ENCODE measurements at places on chromosomes 4 and X.

DNA sequence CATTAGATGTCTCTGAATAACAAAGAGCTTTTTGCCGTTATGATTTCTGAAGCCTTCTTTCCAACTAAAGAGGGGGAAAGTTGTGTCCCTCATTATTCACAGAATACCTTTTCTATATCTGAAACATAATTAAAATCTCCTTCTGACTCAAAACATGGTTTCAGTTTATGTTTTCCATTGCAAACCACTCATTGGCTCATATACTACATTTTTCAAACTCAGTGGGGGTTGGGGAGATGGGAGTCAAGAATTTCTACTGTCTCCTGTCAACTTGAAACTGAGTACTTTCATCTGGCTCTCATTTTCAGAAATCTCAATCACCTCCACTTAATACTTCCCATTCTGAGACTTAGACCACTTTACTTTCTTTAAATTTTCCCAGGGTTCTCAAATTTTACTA lies 1839.5 kb upstream of the PCDH10 start:
- no peak for DNase-seq

GRCh38 chrX:130893356-130894085 lies 9.5 kb downstream of the ENOX2 start:
- no peak for DNase-seq

GRCh38 chr4:113603911-113604310 lies 157.6 kb downstream of the CAMK2D start:
- no peak for DNase-seq

DNA sequence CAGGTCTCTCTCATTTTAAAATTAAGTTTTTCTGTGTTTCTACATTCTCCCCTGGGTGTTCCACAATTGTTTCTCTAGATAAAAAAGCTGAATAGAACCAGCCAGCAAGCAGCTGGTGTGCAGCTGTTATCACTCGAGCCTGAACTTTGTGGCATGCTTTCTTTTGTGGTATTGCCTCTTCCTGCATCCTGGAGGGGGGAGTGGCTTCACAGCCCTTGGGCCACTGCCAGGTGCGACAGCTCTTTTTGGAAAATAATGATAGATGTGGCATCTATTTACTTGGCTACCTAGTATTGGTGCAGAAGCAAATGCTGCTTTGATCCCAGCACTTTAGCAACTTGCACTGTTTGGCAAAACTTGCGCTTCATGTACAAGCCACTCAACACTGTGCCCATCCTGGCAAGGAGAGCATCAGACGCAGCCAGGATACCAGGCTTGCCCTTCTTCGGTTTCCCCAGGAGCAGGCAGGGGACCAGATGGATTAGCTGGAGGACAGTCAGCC lies 69.4 kb downstream of the HMGB2 start:
- DNase-seq = no peak

DNA sequence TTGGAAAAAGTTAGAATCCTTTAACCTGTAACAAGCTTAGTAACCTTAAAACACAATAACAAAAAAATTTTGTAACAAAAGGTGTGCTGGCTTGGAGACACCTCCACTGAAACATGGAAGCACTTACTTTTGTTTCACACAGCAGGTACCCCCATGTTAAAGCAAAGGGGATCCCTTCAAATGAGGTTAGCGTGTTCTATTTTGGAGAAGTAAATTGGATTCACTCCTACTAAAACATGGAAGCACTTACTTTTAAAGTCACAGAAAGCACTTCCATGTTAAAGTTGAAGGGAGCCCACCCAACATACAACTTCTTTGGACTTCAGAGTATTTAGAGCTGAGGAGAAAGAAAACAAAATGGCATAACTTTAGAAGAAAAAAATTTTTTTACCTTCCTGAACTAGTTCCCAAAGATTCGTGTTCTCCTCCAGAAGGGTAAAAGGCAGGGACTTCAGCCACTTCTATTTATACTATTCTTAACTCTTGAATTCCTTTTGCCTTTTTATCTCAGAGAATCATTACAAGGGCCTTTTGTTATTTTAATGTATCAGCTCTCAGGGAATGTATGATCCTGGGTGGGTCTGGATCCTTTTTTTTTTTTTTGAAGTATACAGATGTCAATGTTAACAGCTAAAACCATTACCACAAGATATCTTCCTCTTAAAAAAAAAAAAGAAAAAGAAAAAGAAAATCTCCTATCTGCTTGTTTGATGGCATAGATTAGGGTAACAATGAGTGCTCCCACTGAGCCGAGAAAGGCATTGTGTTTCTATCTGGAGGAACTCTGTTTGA lies 11.5 kb downstream of the LARP7 start:
- DNase-seq = no peak

- DNase-seq = peak; percentile 36
Observed at GRCh38 chrX:136157187-136157586, 9.9 kb downstream of the FHL1 start.

DNA sequence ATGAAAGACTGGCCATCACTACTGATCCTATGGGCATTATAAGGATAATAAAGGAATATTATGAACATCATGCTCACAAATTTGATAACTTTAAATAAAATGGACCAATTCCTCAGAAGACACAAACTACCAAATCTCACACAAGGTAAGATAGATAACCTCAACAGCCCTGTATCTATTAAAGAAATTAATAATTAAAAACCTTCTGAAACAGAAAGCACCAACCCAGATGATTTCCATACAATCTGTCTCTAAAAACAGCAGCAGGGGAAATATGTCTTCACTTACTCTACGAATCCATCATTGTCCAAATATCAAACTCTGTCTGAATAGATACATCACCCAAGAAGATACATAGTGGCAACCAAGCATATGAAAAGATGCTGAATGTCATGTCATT lies 55.2 kb downstream of the LCORL start:
- no peak for DNase-seq

- no peak for DNase-seq
Observed at GRCh38 chr4:850323-850945, 24.5 kb upstream of the CPLX1 start.

GRCh38 chr4:25029479-25030276 lies 1.1 kb downstream of the LGI2 start:
- no peak for DNase-seq

DNA sequence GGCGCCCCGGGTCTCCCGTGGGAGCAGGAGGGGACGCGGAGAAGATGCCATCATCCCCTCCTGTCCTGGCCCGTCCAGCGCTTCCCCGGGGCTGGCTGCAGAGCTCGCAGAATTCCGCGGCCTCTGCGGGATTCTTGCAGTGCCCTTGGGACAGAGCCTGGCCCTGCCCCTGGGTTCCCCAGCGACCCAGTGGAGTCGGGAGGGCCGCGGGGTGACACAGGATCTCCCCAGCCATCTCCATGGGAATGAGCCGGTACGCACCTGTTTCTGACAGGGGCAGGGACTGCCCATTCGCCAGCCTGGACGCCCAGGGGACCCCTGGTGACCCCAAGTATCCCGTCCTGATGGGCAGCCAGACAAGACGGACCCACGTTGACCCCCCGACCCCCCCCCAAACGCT lies 482 bp downstream of the FAM9C start:
- no peak for DNase-seq

- DNase-seq = no peak
Observed at GRCh38 chrX:111151764-111152163, 55.8 kb downstream of the PAK3 start.

DNA sequence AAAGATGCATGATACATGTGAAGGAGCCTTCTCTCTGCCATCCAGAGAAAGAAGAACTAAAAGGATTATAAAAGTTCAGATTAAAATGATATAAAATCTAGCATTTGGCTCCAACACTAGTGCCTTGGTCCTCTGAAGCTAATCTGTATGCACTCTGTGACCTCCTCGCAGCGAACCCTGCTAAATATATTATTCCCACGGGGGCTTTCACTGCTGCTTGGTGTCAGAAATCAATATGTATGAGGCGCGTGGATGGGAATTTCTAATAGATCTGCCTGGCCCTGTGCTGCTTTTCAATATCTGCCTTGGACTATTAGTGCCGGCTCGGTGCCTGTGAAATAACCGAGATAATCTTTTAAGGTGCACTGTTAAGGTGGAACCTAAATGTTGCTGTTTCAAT lies 69.7 kb downstream of the CXXC4 start:
- DNase-seq = no peak

- no peak for DNase-seq
Observed at GRCh38 chr4:118356731-118357130, 3.9 kb upstream of the PRSS12 start.

DNA sequence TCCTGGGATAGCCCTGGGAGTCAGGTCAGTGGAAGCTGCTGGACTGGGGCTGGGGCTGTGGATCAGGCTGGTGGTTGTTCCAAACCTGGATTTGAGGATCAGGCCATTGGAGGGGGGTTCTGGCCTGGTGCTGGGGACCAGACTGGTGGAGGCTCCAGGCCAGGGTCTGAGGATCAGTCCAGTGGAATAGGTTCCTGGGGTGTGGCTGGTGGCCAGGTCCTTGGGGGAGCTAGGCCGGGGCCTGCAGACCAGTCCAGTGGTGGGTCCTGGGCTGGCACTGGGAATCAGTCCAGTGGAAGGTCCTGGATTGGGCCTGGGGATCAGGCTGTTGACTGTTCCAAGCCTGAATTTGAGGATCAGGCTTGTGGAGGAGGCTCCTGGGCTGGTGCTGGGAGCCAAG lies 8.0 kb downstream of the ARMCX4 start:
- no peak for DNase-seq

DNA sequence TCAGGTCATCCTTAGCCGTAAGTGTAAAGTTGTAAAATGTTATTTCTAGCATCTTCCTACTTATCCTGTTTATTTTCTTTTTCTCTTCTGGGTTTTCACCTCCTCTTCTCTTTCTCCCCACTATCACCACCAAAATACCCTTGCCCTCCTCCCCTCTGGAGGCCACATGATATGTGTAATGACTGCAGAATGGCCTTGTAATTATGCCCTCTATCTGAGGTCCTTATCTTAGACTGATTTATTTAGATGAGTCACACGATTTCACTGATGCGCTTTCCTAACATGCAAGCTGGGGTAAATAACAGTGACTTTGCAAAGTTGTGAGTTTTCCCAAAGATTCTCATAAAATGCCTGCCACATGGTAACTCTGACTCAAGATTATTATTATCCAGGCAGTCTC lies 231.8 kb upstream of the GPRIN3 start:
- DNase-seq = no peak

DNA sequence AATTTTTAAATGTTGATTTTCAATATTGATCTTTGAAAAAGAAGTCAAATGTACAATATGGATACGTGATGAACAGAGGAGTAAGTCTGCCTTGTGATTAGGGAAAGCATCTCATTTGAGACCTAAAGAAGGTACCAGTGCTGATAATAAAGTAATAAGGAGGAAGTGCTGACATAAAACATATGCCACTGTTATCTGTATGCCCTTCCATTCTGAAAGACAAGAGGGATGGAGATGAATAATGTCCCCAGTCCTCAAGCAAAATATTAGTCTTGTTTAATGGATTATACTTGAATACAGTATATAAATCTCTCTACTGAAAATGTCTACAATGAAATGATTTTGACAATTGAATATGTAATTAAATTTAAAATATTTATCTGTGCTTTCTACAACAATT lies 58.2 kb downstream of the CCSER1 start:
- no peak for DNase-seq

- no peak for DNase-seq
Observed at GRCh38 chr4:87118826-87119225, 101.6 kb downstream of the KLHL8 start.

- DNase-seq = peak; percentile 28
Observed at GRCh38 chrX:16695079-16695676, 17.3 kb downstream of the CTPS2 start.

- peak; percentile 66 for DNase-seq
Observed at GRCh38 chrX:19675731-19676130, 160.4 kb upstream of the MAP3K15 start.

DNA sequence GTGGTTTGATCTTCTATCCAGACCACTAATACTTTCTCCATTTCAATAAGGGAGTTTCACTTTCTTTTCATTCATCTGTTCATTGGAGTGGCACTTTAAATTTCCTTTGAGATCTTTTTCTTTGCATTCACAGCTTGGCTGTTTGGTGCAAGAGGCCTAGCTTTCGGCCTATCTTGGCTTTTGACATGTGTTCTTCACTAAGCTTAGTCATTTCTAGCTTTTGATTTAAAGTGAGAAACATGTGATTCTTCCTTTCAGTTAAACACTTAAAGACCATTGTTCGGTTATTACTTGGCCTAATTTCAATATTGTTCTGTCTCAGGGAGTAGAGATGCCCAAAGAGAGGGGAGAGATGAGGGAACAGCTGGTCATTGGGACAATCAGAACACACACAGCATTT lies 24.3 kb downstream of the CXCL13 start:
- no peak for DNase-seq

GRCh38 chrX:107374831-107375230 lies 74.6 kb upstream of the FRMPD3 start:
- no peak for DNase-seq

GRCh38 chr4:98510757-98511517 lies 147.5 kb downstream of the TSPAN5 start:
- DNase-seq = peak; percentile 70

GRCh38 chr4:110197529-110198042 lies 829 bp downstream of the ELOVL6 start:
- DNase-seq = peak; percentile 27

DNA sequence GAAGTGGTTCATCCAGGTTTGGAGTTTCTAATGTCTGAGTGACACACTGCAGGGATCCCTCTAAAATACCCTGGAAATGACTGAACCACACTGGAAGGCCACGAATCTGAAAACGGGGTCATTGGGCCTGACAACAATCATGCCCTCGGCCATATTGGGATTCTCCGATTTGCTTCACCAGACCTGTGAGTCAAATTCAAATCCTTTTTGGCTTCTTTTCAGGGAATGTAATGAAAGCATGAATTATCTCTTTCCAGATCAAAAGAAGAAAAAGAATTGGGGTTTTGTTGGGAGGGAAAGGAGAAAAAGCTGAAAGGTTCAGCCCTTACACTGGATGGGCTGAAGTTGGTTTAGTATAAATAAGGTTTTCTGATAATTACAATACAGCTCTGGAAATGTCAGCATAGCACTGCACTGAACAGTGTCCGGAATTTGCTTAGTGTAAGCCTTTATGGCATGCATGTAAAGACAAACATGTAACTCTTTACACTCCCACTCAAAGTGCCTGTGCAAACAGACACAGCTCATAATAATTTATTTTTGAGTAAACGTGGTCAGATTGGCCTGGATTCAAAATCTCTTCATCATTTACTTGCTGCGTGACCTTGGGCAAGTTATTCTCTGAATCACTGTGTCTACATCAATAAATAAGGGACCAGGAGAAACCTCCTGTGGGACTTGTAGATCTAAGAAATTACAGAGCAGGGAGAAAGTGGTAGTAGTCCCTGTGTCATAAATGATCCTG lies 21.4 kb downstream of the CT47C1 start:
- no peak for DNase-seq

DNA sequence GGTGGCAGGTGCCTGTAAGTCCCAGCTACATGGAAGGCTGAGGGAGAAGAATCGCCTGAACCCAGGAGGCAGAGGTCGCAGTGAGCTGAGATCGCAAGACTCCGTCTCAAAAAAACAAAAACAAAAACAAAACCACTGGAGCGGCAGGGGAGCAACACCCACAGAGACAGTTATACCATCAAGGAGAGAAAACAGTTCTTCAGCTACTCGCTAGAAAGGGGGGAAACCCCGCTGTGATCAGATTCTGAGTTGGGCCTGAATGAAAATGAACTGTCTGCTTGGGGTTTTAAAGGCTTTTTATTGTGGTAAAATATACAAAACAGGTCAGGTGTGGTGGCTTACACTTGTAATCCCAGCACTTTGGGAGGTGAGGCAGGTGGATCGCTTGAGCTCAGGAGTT lies 16.8 kb upstream of the IRAK1 start:
- no peak for DNase-seq

- no peak for DNase-seq
Observed at GRCh38 chr4:122873821-122874593, 47.4 kb downstream of the FGF2 start.

- DNase-seq = no peak
Observed at GRCh38 chr4:168803732-168804131, 206.3 kb downstream of the CBR4 start.

GRCh38 chr4:44421330-44422065 lies 27.1 kb downstream of the KCTD8 start:
- no peak for DNase-seq
